Stimulated activated CD8-positive, alpha-beta memory T cell treated with anti-CD3 and anti-CD28 coated beads, Interleukin-7, amount 100 ng/mL, for 4 hours (primary cell): ENCODE measurements at places on chromosomes 3 and 15.

- no peak for DNase-seq
Measured at GRCh38 chr15:40369971-40370370, 12.0 kb downstream of the DISP2 start.

DNA sequence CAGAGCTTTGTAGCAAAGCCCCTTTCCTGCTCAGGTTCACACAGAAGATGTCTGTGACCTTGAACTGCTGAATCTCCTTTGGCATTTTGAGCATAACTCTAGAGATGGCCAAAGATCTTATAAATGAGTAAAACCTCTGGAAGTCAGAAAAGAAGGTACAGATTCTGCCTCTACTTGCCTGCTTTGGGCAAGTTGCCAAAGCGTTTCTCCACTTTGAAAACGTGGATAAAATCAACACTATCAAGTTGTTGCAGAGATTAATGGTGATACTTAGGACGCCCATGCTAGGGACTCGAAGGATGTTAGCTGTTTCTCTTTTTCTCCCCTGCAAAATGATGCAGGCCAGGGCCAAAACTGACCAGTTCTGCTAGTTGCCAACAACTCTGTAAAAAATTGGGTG is 68.0 kb upstream of the CMTM7 start:
- DNase-seq = no peak

- no peak for DNase-seq
Measured at GRCh38 chr3:179973931-179974361, 62.8 kb downstream of the PEX5L start.

- no peak for DNase-seq
Measured at GRCh38 chr3:6168256-6168655, 692.7 kb upstream of the GRM7 start.

- DNase-seq = no peak
Measured at GRCh38 chr15:74179983-74180880, 6.7 kb downstream of the ISLR start.

DNA sequence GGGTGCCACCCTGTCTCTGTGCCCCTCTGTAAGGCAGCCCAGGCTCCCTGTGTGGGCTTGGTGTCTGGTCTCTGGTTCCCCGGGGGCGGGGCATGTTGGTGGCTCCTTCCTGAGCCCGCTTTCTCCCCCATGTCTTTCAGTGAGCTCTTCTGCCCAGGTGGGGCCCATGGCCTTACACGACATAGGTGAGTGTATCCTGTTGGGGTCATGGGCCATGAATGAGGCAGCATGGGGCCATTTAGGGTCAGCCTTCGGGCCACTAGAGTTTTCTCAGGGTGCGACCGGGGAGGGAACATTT is 195.1 kb downstream of the UBE3A start:
- DNase-seq = no peak

DNA sequence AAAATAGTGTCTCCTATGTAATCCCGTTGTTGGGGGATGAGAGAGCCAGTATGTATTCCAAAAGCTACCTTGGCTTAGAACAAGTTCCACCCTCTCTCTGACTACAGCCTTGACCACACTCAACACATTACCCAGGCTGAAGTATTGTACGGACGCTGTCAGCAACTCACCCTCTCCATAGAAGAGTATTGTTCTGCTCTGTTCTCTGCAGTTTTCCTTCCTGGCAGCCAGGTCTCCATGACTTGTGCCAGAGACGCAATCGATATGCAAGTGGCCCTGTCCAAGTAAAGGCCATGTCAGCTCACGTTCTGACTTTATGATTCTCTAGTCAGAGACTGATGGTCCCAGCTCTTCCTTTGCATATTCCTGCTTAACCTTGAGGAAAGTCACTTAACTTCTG is 164.1 kb upstream of the SLCO3A1 start:
- no peak for DNase-seq

DNA sequence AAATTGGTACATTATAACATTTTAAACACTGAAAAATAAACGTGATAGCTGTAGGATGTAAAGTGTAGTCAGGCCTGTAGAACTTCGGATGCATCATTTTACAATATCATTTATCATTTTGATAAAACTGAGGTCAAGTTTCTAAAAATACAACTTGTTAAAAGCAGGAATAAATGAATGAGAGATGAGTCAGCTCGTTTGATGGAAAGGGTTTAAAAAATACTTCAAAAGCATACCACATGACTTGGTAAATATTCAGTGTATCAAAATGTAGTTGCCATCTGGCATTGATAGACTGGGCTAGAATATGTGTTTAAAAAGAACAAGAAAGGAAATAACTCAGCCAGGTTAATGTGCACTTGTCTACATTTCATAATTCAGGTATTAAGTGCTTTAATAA is 357.0 kb downstream of the TIGIT start:
- DNase-seq = no peak

GRCh38 chr15:101543926-101544612 is 54.6 kb upstream of the PCSK6 start:
- DNase-seq = no peak

GRCh38 chr3:43106293-43106628 is 382 bp upstream of the POMGNT2 start:
- DNase-seq = no peak

DNA sequence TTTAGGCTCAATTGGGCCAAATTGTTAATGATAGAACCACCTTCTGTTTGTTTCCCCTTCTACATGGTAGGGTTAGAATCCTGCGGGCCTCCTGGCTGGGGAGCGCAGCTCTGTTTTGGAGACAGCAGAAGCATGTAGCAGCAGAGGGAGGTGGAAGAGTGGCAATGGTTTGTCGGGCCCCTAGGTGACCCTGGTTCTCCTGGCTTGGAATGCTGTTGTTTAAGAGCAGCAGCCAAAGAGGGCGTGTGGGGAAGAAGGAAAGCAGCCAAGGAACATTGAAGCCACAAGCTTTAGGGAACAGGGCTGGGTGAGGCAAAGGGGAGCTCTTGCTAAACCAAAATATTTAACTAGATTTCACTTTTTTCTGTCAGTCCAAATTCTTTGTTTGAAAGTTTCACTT is 213.7 kb upstream of the NR2E3 start:
- DNase-seq = no peak
